Neuronal stem cell (in vitro differentiated cells): ENCODE measurements at places on chromosomes 16 and 17.

GRCh38 chr16:31052114-31052513 is 18.8 kb downstream of the STX4 start:
- no peak for DNase-seq

- DNase-seq = no peak
Measured at GRCh38 chr16:11183951-11184350, 72.1 kb downstream of the SOCS1 start.

GRCh38 chr16:84554627-84555328 is 50.3 kb upstream of the MEAK7 start:
- no peak for DNase-seq

- peak; percentile 91 for DNase-seq
Measured at GRCh38 chr17:59440757-59441463, 109.5 kb downstream of the YPEL2 start.

DNA sequence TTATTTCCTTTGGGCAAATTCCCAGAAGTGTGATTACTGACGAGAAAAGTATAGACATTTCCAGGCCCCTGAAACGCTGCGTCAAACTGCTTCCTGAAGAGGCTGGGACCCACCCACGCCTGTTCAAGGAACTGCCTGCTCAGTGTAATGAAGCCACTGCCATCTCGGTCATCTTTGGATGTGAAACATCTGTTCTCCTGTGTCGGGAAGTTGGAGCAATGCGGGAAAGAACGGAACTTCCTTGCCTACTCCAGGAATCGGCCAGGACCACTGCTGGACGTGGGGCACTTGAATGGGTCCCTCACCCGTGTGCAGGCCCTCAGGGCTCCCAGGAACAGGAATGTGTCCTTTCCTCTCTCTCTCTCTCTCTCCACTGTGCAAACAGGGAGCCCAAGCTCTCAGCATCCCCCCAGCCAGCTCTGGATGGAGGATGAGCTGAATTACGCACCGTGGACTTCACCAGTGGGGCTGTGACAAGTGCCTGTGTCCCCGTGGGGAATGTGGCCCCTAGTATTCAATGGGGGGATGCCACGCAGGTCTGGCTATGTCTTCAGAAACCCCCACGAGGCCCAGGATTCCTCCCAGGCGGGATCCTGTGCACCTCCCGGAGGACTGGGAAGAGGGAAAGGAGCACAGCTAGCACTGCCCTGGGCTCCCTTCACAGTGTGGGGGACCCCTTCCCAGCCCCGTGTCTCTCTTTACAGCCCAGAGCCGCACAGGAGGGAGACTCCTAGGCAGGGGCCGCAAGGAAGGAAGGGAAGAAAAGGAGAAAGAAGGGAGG is 18.3 kb upstream of the LITAF start:
- DNase-seq = no peak

DNA sequence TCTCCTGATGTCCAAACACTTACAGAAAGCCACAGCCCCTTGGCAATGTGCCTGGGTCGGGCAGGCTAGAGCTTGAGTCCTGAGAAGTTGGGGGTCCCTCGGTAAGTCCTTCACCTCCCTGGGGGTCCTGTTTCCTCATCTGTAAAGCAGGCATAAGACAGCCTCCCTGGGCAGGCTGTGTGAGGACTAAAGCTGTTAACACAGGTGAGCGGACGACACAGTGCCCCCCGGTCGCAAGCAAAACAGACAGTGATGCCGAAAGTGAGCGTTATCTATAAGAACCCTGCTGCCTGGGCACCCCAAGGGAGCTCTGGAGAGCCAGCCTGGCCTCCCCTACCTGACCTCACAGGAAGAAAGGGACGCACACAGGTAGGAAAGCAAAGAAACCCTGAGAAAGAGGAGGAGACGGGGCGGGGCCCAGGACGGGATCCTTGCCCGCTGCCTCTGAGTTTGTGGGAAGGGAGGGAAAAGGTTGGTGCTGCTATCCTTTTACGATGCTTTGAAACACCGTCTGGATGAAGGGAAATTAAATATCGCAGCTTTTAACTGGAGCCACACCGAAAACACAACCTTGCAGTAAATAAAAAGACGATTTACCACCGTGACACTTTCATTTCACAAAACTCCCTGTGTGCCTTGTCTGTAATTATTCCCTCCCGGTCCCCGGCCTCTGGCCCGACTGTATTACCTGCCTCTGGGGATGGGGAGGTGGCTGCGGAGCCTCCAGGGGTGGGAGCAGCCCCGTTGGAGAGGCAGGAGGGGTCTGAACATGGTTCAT is 67.1 kb downstream of the ENGASE start:
- no peak for DNase-seq

GRCh38 chr17:75144816-75145512 is 9.3 kb downstream of the JPT1 start:
- no peak for DNase-seq

DNA sequence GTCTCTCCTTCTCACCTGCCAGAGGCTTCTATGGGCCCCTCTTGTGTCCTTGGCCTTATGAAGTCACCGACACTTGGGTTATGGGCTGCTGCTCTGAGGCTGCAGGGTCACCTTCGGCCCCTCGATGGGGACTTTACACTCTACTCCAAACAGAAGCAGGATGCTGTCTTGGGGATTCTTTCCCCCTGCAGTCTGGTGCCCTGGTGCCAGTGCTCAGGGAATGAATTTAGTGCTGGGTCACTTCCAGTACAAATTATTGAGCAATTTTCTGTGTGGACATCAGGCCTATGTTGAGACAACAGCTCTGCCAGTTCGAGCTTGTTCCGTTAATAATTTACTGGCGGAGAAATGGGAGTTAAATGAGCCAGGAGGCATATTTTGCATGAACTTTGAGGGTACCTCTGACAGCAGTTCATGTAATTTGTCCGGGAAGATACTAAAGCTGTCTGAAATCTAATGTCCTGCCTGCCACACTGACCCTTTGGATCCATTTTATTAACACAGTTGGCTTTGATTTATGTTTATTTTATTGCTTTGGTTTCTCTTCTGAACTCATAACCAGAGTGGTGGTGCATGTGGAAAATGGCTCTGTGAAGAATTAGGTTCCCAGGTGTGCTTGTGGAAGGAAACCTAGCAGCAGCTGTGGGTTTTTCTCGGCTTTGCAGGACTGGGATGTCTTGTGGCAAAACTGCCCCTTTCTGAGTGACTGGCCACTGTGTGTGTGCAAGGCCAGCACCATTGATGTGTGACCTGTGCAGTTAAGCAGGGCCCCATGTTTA is 34.1 kb upstream of the DHX8 start:
- no peak for DNase-seq

- no peak for DNase-seq
Measured at GRCh38 chr17:76682296-76682695, 28.5 kb downstream of the MXRA7 start.

DNA sequence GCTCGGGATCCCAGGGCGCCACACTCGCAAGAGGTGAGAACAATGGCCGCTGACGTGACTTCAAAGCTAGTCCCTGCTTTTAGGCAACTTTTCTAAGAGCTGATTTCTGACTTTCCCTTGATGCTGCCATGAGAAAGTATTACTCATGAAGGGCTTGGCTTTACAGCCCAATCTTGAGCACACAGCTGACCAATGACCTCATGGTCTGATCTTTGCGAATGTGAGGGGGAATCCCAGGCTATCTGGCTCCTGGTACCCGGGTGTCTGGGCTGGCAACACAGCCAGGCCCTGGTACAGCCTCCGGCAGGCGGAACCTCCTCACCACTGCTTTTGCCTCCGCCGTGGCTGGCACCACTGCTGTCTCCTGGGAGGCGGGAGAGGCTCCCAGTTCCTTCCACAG is 17.5 kb downstream of the NDUFAF8 start:
- no peak for DNase-seq

DNA sequence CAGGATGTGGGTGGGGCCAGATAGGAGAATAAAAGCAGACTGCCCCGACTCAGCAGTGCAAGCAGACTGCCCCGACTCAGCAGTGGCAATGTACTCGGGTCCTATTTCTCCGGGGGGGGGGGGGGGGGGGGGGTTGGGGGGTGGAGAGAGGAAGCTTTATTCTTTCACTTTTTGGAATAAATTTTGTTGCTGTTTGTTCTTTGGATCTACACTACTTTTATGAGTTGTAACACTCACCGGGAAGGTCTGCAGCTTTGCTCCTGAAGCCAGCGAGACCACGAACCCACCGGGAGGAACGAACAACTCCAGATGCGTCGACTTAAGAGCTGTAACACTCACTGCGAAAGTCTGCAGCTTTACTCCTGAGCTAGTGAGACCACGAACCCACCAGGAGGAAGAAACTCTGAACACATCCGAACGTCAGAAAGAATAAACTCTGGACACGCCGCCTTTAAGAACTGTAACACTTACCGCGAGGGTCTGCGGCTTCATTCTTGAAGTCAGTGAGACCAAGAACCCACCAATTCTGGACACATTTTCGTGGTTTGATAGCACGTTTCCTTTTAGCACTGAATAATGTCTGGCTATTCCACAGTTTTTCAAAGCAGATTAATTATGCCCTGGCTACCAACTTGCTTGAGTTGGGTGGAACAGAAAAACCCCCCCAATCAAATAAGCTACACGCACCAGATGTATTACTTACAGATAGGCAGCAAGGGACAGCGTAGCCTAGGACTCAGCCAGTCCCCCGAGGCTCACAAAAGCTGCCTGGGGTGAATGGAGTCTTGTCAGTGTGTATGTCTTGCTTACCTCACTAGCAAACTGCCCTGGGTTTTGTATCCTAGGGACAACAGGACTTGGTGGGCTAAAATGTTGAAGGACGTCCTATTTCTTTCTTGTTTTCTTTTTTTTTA is 11.9 kb downstream of the FZD2 start:
- DNase-seq = no peak

DNA sequence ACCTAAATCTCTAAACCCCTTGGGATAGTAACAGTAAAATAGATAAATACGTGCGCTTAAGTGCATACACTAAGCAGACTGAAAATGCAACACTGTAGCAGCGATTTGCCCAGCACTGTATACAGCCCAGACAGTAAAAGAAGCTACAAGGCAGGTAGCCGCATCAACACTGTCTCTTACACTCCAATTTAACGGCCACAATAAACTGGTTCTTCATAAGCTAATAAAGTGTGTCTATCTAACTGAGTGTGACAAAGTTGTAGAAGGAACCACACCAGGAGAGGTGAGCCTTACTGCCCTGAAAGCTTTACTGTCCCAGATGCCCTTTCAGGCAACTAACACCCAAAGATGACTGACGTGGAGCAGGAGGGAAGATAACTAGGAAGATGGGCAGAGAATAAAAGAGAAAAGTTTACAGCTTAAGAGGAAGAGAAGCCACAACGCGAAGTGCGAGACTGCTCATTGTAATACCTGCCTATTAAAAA is 847 bp downstream of the ZDHHC7 start:
- no peak for DNase-seq

GRCh38 chr17:50198026-50198669 is 3.3 kb downstream of the COL1A1 start:
- no peak for DNase-seq

DNA sequence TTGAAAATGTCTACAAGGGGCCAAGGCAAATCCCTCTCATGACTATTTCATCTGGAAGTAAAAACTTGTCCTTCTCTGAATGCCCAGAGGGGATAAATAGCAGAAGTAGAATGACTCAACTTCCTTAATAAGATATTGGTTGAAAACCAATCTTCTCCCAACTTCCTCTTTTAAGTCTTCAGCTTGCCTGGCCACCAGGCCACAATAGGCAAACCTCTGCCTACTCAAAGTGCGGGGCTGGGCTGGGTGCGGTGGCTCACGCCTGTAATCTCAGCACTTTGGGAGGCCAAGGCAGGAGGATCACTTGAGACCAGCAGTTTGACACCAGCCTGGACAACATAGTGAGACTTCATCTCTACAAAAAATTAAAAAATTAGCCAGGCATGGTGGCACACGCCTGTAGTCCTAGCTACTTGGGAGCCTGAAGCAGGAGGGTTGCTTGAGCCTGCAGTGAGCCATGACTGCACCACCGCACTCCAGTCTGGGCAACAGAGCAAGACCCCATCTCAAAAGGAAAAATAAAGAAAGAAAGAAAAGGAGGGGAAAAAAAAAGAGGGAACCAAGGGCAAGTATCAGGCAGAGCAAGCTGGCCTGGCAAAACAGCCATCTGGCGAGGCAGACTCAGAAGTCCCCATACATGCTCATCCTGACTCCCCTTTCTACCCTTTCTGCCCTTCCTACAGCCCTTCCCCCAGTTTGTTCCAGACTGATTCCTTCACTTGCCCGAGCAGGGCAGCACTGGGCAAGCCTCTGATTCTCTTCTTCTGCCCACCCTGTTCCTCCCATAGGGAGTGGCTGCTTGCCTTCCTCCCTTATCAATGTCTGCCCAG is 20.6 kb downstream of the MAP3K14 start:
- no peak for DNase-seq

DNA sequence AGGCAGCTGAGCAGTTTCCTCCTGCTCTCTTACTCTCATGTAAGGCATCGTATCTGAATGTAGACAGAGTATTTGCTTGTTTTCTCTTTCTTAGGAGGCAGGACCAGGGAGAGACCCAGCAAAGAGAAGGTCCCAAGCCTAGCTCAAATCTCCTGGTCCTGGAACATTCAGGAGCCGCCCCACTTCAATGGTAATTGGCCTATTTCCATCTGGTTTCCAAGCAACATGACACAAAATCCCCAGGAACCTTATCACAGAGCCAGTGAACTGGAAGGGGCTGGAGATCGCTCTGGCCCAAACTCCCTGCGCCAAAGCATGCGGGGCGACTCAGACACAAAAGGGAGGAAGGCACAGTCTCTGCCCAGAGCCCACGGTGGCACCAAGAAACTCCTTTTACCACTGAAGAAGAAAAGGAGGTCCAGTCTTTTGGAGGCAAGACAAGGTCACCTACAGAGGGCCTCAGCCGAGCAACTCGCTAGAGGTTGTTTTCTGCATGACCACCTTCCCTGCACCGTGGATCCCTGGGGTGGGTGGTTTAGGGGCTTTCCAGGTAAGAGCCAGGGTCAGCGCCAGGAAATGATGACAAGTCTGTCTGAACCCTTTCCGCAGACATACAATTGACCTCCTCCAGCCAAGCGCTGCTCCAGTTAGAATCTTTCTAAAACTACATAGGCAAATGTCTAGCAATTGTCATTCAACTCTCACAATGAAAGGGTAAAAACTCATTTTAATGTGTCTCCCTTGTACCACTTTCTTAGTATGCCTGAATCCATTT is 394.7 kb downstream of the SOX9 start:
- DNase-seq = no peak

DNA sequence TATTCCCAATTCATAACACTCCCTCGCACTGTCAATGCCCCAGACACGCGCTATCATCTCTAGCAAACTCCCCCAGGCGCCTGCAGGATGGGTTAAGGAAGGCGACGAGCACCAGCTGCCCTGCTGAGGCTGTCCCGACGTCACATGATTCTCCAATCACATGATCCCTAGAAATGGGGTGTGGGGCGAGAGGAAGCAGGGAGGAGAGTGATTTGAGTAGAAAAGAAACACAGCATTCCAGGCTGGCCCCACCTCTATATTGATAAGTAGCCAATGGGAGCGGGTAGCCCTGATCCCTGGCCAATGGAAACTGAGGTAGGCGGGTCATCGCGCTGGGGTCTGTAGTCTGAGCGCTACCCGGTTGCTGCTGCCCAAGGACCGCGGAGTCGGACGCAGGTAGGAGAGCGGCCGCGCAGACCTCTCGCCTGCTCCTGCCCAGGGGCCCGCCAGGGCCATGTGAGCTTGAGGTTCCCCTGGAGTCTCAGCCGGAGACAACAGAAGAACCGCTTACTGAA is at the start of gene GRN:
Gene GRN, plus strand, starts transcription at position 364 of the 515 bp plus-strand sequence. CDS start 3,863 bp downstream, outside the sequence.
- peak; percentile 98 for DNase-seq
